Ureter (tissue), 1 donor: ENCODE measurements at places on chromosomes 5 and 9. TPM values are rescaled to one million over a fixed set of nuclear protein-coding genes. Genes with fewer than 3 reads are reported as not detected.
A peak's percentile ranks its signal among the peaks of the same experiment; 100 is the strongest.

- no peak for DNase-seq
Observed at GRCh38 chr5:146327257-146327870, 11.3 kb upstream of the POU4F3 start.

The OBP2B gene
- not detected for total RNA-seq

DNA sequence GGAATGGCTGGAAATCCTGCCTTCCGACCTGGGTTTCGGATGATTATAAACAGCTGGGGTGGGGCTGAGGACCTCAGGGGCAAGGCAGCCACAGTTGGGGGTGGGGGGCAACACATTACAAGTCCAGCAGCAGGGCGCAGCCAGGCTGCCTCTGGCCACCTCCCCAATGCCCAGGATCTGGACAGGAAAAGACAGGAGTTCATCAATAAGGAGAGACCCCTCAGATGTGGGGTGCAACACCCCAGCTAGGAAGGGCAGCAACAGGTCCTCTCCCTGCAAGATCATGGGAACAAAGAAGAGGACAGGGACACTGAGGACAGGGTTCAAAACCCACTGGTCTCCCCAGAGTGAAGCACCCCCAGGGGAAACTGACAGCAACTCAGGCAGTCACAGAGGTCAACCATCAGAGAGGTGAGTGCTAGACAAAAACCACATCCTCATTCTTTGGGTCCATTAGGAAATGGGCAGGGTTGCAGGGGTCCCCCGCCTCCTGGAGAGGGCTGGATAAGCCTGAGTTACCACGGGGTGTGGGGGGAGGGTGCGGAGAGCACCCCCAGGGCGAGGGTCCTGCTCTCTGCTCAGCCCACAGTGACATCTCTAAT, 33.5 kb downstream of the SEMA4D start:
- DNase-seq = no peak

The PCDHB7 gene
- 2.4 TPM for total RNA-seq

The LCN10 gene
- 40.6 TPM for total RNA-seq

GRCh38 chr9:98929071-98929470, 14.6 kb upstream of the COL15A1 start:
- no peak for DNase-seq

The ESM1 gene
- total RNA-seq = not detected

The PFN3 gene
- total RNA-seq = not detected

DNA sequence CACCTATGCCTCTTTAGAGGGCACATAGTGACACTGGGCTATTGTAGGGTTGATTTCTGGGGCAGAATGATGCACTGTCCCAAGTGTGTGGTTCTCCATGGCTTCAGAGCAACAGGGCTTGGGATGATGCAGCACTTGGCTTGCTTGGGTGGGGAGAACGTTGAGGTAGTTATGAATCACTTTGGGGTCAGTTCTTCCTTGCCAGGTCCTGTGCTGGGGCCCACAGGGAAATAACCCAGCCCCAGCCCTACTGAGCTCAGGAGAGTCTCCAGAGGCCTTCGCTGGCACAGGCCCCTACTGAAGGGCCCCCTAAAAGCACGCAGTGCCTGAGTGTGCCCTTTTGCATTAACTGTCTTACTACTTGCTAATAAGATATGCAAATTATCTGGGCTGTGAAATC, 24.2 kb downstream of the JADE2 start:
- no peak for DNase-seq

The STING1 gene
- 71.5 TPM for total RNA-seq

DNA sequence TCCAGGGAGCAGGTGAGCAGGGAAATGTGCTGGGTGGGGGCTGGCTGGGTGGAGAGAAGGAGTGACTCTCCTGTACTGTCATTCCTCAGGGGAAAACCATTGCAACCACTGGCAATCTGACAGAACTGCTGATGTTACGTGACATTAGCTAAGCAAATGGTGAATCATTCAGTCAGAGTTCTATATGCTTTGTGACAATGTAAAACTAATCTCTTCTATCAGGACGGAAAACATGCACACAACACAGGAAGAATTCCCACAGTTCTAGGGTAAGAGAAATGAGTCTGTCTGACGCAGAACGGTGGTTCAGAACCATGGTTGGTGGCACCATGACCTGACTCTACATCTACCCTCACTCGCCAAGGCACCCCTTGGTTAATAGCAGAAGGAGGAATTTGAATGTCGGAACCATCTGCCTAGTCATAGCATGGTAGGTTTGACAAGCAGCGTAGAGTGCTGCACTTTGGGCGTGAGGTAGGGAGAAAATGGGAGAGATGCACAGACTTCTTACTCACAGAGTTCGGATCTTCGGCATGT, 243.6 kb upstream of the PANK3 start:
- no peak for DNase-seq

- no peak for DNase-seq
Observed at GRCh38 chr9:8261737-8262136, 462.2 kb upstream of the DMAC1 start.

DNA sequence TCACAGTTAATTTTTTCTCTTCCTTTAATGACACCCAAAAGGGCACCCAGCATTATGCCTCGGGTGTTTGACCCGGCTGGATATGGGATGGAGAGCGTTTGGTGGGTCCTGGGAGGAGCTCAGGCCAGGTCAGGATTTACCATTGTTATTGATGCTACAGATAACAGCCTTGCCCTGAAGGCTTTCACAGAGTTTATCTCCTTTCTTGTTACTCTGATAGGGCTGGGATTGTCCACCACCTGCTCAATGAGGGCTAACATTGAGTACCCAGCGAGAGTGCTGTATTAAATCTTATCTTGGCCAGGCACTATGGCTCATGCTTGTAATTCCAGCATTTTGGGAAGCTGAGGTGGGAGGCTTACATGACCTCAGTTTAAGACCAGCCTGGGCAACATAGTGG, 37.2 kb downstream of the GADD45G start:
- no peak for DNase-seq

DNA sequence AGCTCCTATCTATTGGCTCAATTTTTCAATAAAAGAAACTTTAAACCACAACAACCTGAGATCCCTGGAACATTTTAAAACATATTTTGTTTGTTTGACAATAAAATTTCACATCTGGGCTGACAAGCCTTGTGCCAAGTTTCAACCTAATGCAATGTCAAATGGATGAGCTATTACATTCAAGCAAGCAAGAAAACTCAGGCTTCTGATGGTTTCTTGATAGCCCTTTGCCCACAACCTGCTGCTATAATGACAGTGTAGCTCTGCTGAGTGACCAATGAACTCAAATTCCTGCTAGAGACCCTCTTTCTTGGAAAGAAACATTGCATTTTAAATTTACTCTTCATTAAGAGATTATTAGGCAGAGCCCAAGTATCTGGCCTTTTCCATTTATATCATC, 472.9 kb downstream of the ARHGEF28 start:
- DNase-seq = no peak

The RGS3 gene
- 57.9 TPM for total RNA-seq

- no peak for DNase-seq
Observed at GRCh38 chr9:4116723-4117460, 183.0 kb downstream of the GLIS3 start.

The STPG3 gene
- total RNA-seq = not detected

The DRD1 gene
- 2.9 TPM for total RNA-seq

The DNM1 gene
- total RNA-seq = 31.4 TPM

DNA sequence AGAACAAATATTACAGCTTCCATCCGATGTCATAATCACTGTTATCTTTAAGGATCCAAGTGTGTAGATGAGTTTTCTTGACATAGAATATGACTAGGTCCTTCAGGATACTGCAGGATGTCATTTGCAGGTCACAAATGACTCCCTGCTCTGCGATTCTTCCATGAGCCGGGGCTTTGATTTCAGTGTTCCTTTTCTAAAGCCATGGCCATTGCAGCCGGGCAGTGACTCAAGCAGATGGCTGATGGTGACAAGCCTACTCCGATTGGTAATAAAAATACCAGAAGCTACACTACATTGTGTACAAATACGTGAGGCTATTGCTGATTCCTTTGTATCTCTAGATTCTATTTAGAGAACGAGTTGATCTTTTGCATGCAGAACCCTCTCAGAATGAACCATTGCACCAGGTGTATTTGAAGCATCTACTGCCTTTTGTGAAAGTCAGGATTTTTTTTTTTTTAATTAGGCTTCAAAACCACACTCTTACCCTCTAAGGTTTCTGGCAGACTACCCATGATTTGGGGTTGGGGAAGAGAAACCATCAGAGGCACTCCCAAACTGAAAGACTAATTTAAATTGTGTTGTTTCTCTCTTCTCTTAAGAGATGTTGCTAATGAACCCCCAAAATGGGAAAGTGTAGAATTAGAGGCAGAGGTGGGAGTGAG, 271.0 kb upstream of the ADRA1B start:
- DNase-seq = no peak

GRCh38 chr5:38370358-38371100, 112.2 kb downstream of the EGFLAM start:
- DNase-seq = no peak

GRCh38 chr5:171826132-171826531, 40.5 kb downstream of the SMIM23 start:
- DNase-seq = no peak

- no peak for DNase-seq
Observed at GRCh38 chr5:20555034-20555433, 567.0 kb upstream of the CDH18 start.

The PPP3R2 gene
- not detected for total RNA-seq

The STOML2 gene
- total RNA-seq = 100 TPM

GRCh38 chr9:69785757-69786156, 25.9 kb upstream of the PTAR1 start:
- DNase-seq = no peak

GRCh38 chr5:78568212-78568611, 80.4 kb downstream of the LHFPL2 start:
- no peak for DNase-seq

The P4HA2 gene
- total RNA-seq = 39.7 TPM

GRCh38 chr5:1724822-1725602, 74.6 kb downstream of the MRPL36 start:
- peak; percentile 36 for DNase-seq

DNA sequence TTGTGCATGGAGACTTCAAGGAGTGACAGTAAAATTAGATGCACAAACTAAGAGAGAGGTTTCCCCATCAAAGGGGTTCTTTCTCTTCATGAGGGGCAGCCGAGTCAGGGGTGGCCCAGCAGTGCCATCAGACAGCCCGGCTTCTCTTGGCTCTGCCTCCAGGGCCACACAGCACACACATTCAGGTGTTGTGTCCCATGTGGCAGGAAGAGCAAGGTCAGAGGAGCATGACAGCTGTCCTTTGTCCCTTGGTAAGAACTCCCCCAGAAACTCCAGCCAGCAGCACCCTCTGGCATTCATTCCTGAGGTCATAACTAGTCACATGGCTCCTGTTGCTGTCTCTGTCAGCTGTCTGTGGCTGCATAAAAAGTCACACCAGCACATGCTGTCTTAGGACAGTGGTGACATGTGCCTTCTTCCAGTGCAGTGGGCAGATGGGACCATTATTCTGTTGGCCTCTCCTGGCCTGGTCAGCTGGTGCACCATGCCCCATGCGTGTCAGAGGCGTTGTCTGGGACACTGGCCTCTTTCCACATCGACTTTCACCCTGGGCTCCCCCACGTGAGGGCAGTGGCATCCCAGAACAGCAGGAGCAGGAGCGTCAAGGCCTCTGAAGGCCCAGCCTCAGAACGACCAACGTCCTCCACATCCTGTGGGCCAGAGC, 78.4 kb upstream of the OTULINL start:
- DNase-seq = no peak

The NUTM2G gene
- not detected for total RNA-seq

DNA sequence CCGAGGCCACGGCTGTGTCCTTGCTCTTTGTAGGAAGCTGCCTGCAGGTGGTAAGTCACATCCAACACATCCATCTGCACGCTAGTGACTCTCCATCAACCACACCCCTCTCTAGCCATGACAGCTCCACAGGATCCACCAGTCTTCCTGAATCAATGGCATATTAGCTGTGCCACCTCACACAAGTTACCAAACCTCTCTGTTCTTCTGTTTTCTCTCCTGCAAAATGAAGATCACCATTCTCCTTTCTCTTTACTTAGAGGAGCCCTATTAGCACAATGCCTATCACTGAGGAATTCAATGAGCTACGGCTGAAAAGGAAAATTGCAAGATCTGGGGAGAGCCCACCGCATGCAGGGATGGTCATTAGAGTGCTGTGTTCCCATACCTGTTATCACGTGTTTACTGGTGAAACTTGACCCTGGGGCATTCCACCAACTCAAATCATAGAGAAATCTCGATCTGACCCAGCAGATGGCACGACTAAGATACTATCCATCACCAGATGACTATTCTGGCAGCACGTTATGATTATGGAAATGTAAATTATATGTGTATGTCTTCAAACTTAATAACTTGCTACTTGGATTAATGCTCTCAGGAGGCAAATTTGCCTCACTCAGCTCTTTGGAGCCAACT, 20.9 kb downstream of the WHRN start:
- DNase-seq = no peak
